ENCODE measurements at places on chromosomes 3 and 15.
A peak's percentile ranks its signal among the peaks of the same experiment; 100 is the strongest.

DNA sequence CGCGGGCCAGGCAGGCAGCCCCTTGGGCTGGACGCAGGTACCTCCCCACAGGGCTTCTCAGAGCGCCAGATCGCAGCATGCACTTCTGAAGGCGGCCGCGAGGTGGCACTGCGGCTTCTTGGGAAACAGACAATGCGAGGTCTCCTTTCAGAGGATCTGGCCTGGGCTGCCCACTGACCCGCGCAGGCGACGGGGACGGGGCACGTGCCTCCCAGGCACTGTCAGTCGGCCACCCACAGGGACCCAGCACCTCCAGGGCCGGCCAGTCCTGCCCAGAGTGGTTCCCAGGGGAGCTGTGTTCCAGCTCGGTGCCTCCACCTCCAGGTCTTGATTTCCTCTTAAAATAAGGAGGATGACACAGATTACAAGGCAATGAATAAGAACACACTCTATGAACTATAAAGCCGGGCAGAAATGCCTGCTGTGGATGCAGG is 24.4 kb upstream of the TXNRD3 start:
- DNase-seq: peak; percentile 92

DNA sequence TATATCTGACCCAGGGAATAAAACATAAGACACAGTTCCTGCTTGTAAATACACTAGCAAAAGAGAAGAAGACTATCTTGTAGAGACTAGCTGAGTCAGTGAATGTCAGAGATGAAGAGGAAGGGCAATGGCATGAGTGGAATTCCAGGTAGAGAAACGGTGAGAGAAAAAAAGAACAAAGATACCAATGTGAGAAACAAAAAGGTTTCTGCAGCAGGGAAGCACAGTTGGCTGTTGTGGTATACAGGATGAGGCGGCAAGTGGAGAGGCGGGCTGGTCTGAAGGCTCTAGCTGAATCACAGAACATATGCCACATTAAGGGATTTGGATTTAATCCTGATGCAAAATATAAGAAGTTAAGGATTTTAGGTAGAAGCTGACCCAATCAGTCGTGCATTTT is 17.1 kb upstream of the TASOR start:
- DNase-seq: peak; percentile 65

DNA sequence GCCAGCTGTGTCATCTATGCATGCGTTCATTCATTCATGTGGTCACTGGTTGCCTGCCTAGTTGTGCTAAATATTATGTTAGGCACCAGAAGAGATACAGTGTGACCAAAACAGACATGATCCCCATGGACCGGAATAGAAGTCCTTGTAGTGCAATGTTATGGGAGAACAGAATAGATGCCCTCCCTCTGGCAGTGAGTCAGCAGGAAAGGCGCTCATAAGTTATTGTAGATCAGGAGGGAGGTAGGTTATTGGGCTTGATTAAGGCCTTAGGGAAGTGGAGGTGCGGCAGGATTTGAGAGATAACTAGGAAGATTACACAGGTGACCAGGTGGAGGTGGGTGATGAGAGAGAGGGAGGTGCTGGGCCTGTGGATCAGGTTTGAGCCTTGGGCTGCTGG is 5.2 kb downstream of the MCTP2 start:
- no peak for DNase-seq

DNA sequence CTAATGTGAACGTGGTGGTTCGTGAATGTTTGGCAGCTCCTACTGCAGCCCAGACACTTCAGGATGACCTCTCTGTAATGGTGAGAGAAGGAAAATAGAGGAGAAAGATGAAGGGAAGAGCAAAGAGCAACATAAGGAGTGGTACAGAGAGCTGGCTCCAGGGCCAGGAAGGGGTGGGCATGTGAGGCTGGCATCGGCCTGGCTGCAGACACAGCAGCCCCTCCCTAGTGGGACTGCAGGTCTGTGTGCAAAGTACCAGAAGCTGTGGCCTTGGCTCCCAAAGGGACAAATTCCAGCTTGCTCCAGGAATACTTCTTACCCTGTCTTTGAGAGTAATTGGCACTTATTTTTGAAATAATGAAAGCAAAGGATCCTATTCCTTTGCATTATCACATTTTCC is 10.0 kb downstream of the FSTL1 start:
- no peak for DNase-seq

GRCh38 chr15:76976572-76977270 is 18.2 kb upstream of the PSTPIP1 start:
- DNase-seq: no peak

DNA sequence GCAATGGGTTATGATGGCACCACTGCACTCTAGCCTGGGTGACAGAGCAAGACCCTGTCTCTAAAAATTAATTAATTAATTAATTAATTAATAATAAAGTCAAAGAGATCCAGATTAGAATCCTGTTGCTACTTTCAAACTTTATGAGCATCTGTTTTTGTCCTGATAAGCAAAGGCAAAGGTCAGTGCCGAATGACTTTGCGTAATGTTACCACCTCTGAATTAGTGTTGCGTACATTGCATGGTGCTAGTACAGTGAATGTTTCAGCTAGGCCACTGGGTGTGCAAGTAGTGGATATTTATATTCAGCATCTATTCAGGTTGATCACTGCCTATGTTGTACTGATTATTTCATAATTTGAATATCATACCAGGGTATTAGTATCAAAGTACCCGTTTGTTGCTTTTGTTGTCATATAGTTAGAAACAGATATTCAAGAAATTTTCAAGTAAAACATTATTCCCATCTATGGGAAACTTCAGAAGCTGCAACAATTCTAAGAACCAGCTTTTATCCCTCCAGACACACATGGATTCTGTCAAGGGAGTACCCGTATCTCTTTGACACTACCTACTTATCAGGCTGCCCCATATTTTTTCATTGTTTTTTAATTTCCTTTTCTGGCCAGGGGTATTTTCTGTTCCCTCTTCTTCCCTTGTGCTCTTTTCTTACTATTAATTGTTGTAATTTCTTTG is 127.1 kb upstream of the GRM7 start:
- DNase-seq: no peak

- DNase-seq: no peak
Measured at GRCh38 chr3:40523781-40524180, 979 bp upstream of the ZNF621 start.

DNA sequence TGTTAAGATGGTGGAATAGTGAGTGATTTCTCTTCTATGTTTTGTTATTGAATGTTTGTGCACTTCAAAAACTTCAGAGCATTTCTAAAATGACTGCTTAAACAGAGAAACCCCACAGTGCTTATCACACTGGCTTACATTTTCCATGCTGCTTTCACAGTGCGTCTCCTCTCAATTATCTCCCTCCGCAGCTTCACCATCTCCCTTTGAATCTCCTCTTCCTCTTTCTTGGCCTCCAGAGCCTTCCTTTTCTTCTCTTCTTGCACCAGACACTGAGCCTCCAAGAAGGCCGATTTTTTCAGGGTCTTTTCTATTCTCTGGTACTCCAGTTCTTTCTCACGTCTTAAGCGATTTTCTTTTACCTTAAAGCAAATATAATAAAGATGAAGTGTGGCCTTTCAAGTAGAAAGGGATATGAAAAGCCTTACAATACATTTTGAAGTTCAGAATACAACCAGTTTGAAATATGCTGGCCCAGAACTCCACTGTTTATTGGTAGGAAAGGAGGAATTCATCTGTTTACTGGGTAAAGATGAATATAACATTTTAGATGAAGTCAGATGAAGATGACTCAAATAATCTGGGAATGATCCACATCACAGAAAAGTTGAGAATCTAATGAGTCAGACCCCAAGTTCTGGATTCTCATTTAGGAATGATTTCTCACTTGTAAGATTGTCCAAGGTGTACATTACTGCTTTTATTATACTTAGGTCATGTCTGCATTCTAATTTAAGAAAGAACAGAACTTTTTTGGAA is 21.4 kb downstream of the CCDC191 start:
- DNase-seq: no peak

DNA sequence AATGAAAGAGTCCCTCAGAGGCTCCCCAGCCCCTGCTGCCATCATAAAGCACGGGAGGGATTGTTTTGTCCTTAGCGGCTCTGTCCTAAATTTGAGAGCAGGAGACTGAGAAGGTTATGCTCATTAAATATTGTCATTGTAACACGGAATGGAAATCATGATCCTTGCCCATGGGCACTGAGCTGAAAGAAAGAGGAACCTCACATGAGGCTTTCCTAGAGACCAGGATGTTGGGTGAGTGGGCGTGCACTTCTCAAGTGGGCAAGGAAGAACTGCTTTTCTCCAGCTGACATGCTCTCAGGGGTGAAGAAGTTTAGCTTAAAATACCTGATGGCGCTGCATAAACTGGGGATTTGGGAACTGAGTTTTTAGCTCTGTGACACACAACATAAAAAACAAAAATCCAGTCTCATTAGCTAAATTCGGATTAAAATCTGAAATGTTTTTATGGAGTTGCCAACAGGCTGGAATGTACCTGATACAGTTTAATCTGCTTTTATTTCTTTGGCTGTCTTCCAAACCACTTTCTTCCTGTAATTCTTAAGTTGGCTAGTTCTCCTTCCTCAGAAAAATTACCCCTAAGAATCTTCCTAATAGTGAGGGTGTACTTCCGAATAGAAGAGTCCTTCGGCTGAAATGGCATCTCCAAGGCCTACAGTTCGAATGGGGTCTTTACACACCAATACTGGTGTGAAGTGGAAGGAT is 31.7 kb downstream of the ADPGK start:
- no peak for DNase-seq

GRCh38 chr3:27528791-27529190 is 44.6 kb upstream of the SLC4A7 start:
- no peak for DNase-seq

GRCh38 chr15:67832897-67833709 is 6.7 kb downstream of the RNU6-1 start:
- DNase-seq: no peak

- DNase-seq: no peak
Measured at GRCh38 chr3:113285741-113286140, 74.4 kb downstream of the BOC start.

GRCh38 chr3:105316331-105316730 is 50.4 kb upstream of the ALCAM start:
- no peak for DNase-seq

- no peak for DNase-seq
Measured at GRCh38 chr3:12974334-12974733, 98.9 kb downstream of the IQSEC1 start.

DNA sequence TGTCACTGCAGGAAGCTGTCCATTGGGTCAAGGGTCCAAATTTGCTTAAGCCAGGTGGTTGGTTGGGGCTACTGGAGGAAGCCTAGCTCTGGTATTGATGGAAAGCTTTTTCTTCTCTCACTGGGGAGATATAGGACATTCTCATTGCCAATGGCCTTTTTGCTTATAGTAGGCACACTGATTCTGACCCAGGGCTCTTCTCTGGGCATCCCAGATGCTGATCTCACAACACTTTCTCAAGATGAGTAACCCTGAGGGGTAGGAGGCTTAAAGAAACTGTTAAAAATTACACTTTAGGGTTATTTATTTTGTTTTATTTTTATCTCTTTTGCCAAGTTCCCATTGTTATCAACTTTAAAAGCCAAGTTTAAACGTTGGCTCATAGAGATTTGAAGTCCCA is 337.8 kb downstream of the LRRC3B start:
- DNase-seq: no peak

DNA sequence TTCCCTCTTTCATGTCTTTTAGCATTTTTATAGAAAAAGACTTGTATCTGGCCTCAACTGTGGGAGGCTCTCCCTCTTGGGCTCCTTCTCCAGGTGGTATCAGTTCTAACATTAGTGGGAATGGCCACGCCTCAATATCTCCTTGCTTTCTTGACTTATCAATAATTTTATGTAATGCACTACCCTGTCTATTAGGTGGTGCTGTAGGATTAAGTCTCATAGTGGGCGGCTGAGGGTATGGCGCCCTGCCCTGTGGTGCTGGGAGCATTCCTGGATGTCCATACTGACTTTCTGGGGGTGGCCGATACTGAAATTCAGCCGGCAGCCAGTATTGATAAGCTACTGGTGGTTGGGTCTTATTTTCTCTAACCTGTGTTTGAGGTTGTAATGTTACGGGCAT is 8.7 kb upstream of the RPUSD3 start:
- DNase-seq: no peak

DNA sequence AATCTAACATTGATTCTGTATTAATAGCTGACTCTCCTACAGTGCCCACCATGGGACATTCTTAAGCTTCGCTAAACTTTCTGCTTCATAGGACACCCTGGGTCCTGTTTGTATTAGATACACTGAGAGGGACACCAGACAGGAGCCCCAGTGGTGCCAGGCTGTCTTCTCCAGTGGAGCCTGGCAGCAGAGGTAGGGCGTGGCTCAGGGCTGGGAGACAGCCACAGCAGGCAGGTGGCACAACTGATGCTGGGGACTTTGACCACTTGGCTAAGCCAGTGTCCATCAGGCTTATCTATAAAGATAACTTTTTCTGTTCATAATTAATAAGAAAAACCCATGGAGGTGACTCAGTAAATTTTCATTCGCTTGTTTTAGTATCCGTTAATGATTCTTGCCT is 21.8 kb downstream of the NIPA1 start:
- DNase-seq: no peak

- DNase-seq: no peak
Measured at GRCh38 chr3:189053322-189053721, 118.4 kb upstream of the TPRG1 start.

DNA sequence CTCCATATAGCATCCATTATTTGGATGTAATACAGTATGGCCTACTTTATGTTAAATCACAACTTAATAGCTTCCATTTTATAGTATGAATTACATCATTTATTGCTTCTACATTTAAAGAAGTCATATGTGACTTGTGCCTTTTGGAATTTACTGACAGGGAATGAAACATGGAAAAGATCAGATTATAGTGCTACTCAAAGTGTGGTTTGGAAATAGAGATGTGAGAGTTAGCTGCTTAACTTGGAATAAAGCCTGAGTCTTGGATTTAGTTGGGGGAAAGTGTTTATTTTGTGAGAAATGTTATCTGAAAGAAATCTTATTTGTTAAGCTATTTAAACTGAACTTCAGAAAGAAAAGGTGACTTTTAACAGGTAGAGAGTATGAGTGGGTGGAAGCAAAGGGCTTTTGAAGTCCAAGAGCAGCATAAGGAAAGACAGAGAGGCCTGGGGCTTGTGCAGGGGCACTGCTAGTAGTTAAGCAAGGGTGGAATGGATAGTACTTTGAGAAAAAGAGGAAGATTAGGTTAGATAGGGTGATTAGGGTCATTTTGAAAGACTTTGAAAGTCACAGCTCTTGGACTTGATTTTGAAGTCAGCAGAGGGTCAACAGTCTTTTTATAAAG is 60.5 kb downstream of the SLMAP start:
- no peak for DNase-seq

GRCh38 chr15:68374168-68374745 is 57.7 kb downstream of the ITGA11 start:
- peak; percentile 52 for DNase-seq
